ENCODE measurements at places on chromosomes 4 and X. TPM values are rescaled to one million over a fixed set of nuclear protein-coding genes. Genes with fewer than 3 reads are reported as not detected.

DNA sequence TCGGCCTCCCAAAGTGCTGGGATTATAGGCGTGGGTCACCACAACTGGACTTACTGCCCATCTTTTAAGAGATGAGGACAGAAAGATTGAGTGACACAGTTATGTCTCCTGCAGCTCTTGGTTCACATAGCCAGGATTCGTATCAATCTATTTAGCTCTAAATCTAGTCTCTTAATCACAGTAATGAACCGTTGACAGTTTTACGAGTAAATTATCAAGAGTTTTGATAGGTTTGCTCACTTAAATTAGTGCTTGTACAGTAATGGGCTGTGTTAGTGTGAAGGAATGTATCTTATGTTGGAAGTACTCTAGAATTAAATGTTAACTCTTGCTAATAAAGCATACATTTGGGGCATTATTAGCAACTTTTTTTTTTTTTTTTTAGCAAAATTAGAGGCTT is 105.7 kb downstream of the PTTG2 start:
- DNase-seq = no peak

DNA sequence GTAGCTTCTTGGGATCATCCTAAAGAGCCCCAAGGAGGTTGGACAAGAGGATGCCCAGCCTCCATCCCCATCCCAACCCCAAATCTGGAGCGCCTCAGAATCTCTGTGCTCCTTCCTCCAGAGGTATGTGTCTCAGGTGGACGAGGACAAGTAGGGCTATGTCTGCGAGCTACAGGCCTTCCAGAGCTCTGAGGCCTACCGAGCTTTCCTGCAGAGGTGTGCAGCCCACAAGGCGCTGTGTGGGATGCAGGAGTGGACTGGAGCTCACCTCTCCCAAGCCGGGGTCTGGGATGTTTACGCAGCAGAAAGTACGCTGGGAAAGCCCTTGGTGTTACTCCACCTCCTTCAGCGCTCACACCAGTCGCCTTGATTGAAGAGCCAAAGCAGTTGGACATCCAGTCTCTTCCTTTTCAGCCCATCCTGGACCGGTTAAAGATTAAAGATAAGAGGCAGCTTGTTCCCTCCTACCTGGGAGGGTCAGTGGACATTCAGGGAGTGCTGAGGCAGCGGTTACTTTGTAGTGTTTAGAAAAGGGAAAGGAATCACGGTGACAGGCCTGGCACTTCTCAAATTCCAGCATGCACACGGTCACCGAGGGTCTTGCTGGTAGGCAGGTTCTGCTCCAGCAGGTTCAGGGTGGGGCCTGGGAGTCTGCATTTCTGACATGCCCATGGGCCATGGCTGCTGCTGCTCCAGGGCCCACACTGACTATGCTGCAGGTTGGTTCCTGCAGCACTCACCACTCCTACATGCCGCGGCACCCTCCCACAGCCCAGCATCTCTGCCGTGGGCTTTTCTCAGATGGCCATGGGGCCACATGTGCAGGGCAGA is 29.5 kb upstream of the JAKMIP1 start:
- no peak for DNase-seq

GRCh38 chrX:41145920-41146608 is 60.8 kb downstream of the USP9X start:
- no peak for DNase-seq

DNA sequence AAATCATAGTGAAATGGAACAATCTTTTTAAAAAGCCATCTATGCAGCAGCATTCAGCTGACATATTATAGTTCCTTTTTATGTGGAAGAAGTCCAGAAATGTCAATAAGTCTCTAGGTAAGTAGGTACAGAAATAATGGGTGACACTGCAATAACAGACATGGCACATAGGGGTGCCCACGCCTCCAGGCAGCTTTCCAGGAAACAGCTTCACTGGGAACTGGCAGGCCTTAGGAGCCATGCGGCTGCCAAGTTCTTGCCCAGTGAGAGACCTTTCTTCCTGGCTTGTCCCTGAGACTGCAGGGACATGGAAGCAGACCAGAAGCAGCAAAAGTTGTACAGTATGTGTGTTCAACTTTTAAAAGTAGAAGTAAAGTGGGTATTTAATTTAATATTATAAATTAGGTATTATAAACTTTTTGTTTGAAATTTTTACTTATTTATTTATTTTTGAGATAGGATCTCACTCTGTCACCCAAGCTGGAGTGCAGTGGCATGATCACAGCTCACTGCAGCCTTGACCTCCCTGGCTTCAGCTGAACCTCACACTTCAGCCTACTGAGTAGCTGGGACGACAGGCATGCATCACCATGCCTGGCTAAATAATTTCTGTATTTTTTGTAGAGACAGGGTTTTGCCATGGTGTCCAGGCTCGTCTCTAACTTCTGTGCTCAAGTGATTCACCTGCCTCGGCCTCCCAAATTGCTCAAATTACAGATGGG is 12.1 kb upstream of the ETNPPL start:
- peak; percentile 80 for DNase-seq

DNA sequence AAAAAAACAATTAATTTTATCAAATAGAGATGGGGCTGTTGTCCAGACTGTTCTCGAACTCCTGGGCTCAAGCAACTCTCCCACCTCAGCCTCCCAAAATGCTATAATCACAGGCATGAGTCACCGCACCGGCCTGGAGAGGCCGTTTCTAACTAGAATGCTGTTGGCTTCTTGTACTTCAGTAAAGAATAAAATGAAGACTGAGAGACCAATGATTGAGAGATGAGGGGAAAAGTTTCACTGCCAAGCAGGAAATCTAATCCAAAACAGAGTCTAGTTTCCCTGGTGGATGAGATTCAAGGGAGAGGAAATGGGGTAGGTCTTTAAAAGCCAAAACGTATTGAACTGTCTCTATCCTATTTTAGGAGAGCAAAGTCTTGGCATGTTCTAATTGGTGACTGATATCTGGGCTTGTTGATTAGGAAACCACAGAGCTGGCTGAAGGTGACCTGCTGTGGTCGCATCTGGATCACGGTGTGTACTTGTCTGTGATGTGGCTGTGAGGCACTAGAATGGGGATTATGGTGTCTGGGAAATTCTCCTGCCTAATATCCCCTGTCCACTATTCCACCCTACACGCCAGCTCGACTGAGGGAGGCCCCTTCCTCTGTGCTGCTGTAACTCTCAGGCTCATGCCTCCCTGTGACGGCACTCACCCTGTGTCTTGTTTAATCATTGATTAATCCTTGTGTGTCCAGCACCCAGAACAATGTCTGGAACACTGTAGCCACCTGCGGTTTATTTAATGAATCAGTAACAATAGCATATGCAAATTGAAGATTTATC is 15.0 kb upstream of the TRIM2 start:
- DNase-seq = no peak

GRCh38 chr4:121219227-121219626 is 55.1 kb upstream of the TNIP3 start:
- no peak for DNase-seq

DNA sequence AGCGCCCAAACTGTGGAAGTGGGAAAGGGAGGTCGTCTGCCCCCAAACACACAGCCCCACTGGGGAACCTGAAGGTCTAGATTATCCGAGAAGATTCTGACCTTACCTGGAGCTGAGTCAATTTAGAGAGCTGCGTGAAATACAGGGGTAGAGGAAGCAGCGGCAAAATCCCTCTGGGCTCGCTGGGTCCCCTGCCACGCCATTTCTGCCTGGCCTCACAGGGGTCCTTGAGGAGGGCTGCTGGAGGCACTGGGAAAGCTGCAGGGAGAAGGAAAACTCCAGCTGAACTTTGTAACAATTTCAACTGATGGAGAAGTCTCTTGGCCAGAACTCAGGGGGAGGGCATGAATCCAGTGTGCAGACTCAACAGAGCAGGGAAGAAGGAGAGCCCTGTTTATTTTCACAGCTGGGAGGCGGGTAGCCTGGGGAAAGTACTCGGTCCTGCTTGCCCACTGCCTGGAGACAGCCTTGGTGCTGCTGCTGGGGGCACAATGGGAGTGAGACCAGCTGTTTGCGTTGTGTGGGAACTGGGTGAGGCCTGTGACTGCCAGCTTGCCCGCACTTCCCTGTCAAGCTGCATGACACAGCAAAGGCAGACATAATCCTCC is 93.2 kb upstream of the MAPK10 start:
- peak; percentile 54 for DNase-seq

- no peak for DNase-seq
Measured at GRCh38 chrX:39174772-39175417, 373.6 kb downstream of the MID1IP1 start.

- DNase-seq = no peak
Measured at GRCh38 chr4:175971388-175972179, 94.1 kb upstream of the WDR17 start.

DNA sequence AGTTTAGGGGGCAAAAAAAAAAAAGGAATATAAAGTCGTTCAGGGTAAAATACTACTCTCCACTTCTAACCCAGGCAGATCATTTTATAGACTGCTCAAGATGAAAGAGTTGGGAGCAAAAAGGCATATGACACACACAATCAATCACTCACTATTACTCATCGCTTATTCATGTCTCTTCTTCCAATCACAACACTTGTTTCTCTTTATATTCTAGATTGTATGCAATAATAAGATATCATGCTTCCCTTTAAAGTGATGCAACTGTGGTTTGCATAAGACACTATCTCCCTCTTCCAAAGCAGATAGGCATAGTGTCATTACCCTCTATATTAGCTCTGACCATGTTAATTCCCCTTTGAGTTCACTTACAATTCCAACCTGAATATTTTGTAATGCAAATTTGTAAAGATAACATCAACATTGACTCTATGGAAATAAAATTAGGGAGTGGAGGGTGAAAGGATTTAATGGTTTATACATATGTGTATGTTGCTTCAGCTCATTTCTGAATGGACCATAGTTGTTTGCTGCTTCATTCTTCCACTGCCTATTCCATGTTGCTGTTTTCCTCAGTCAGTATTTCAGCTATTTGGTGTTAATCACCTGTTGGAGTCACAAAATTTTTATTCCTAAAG is 154.9 kb upstream of the EPHA5 start:
- no peak for DNase-seq

GRCh38 chr4:3511187-3511586 is 21.0 kb downstream of the LRPAP1 start:
- DNase-seq = no peak

- peak; percentile 60 for DNase-seq
Measured at GRCh38 chr4:1300466-1301455, 11.1 kb downstream of the MAEA start.

DNA sequence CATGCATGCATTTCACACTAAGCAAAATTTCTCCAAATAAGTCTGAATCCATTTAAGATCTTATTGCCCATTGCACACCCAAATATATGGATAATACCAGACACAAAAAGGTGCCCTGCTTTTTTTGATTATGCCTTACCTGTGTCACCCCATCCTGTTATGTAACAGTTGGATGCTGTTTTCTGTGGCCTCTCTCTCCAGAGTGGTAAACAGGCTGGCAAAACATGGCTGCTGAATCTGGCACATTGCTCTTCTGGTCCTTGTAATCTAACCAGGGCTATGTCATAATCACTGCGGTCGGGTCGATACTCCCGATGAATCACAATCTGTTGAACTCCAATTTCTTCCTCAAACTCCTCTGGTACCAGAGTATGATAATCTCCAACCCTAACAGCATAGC is 70.1 kb downstream of the PRSS12 start:
- no peak for DNase-seq

DNA sequence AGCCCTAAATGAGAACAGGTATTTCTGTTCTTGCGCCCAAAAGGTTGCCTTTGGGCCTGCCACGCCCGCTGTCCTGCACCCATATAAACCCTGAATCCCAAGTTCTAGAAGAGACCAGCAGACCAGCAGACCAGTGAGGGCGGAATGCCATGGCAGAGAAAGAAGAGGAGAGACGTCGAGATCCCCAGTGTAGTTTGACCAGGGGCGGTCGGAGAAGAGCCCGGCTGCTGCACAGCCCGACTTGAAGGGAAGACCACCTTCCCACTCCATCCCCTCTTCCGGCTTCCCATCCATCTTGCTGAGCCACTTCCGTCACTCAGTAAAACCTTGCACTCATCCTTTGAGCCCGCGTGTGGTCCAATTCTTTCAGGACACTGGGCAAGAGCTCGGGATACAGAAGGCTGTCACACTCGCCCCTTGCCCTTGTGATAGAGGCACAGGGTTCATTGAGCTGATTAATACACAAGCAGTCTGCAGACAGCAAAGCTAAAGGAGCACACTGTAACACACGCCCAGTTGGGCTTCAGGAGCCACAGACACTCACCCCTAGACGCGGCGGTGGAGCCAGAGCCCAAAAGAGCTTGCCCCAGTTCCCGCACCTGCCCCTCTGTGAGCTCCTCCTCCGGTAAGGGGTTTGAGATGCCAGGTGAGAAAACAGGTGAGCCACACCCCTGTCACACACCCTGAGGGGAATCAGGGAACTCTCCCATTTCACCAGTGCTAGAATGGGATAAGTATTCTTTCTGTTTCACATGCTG is 230.8 kb downstream of the PCDH10 start:
- no peak for DNase-seq

DNA sequence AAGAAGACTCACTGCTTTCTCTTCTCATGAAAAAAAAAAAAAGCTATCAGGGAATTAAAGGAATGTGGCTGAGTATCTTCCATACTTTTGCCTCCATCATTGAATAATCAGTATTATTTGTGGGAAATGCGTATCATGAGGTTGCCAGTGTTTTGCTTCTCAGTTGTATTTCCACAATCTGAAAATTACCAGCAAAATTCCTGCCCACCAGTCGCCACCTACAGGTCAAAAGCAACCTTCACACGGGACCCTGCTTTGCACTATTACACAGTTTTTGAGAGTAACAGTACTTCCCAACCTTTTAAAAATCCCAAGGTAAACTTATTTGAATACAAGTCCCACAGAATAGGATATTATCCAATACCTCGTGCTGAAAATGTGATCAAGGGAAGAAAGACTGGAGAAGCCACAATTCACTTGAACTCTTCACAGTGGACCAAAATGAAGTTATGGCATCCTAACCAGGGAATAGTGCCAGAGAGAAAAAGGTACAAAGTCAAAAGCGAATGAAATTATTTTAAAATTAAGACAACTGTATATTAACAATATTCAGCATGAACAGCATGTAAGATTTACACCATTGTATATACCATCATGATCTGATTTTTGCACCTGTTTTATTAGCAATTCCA is 30.4 kb downstream of the PGRMC1 start:
- DNase-seq = no peak

GRCh38 chr4:145019346-145019745 is 78.7 kb downstream of the ANAPC10 start:
- DNase-seq = no peak

- no peak for DNase-seq
Measured at GRCh38 chr4:185830263-185830994, 18.4 kb upstream of the SORBS2 start.

DNA sequence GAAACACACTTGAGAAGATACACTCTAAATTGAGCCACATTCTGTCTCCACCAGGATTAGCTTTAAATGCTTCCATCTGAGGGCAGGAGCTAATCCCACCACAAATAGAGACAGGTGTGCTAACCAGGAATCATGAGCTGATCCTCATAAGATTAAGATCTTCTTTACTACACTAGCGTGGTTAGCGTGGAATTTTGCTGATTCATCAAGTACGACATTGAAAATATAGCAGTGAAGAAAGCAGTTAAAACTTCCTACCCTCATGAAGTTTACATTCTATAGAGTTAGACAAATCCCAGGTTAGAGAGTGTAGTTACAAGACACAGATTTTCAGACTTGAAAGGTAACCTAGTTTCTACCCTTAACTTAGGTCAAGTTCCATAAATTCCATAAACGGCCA is 5.3 kb upstream of the APELA start:
- no peak for DNase-seq

- DNase-seq = no peak
Measured at GRCh38 chr4:174420316-174420715, 102.0 kb downstream of the HPGD start.

The VSIG4 gene
- 115 TPM for total RNA-seq

The ADH1B gene
- total RNA-seq = 502 TPM

The APELA gene
- total RNA-seq = not detected

The TENM3 gene
- total RNA-seq = 5.5 TPM

The GRIPAP1 gene
- 53.7 TPM for total RNA-seq

The NDNF gene
- 3.7 TPM for total RNA-seq

The RENBP gene
- total RNA-seq = 13.1 TPM
